ENCODE measurements at places on chromosomes 7 and 10. TPM values are rescaled to one million over a fixed set of nuclear protein-coding genes. Genes with fewer than 3 reads are reported as not detected.

GRCh38 chr7:101426303-101427011 lies 63.8 kb downstream of the COL26A1 start:
- no peaks in the 10 kb centered on the region for H3K4me1 ChIP-seq
- H3K4me3 ChIP-seq = no peak overlapping the region
- H3K27me3 ChIP-seq = no peaks in the 10 kb centered on the region

GRCh38 chr10:2982146-2982545 lies 85.2 kb upstream of the PFKP start:
- no peak overlapping the region for H3K27ac ChIP-seq
- H3K4me1 ChIP-seq = no peaks in the 10 kb centered on the region
- no peak overlapping the region for H3K4me3 ChIP-seq

PPP1R9A gene
- total RNA-seq = 30.6 TPM

DNA sequence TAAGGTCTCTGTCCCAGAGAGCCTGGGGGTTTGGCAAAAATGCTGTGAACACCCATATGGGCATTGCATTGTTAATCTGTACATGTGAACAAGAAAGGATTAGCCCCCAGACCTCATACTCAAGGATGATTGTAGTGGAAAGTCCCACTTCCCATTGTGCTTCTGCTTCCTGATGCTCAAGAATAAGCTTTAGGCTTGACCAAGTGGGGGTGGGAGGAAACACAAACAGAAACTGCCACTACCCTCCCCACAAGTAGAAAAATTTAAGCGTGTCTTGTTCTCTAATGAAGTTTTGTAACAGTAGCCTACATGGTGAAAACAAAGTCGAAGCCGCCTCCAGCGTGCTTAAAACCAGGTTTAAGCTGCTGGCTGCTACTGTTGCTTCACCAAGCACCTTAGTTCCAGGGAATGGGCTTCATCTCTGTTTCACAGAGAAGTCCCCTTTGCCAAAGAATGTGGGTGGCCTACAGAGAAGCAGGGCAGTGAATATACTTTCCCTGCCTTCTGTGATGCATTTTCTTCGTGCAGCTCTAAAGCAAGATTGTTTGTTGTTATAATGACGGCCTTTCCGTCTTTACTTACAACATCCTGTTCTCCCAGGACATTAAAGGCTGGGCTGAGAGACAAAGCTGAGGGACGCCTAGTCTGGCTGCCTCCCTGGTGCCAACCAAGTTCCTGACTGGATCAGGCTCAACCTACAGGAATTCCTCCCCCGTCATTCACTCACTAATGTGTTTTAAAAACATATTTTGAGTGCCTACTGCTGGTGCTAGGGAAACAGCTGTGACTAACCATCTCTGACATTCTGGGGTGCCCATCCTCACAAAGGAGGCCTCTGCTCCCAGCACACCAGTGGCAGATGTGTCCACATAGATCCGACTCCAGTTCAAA lies 32.1 kb upstream of the CCSER2 start:
- no peak overlapping the region for H3K4me3 ChIP-seq
- peak overlapping the region; percentile 55 for H3K27ac ChIP-seq
- no peak for DNase-seq
- H3K4me1 ChIP-seq = no peaks in the 10 kb centered on the region

PVRIG gene
- total RNA-seq = 1.4 TPM

GSTK1 gene
- total RNA-seq = 149 TPM

DNA sequence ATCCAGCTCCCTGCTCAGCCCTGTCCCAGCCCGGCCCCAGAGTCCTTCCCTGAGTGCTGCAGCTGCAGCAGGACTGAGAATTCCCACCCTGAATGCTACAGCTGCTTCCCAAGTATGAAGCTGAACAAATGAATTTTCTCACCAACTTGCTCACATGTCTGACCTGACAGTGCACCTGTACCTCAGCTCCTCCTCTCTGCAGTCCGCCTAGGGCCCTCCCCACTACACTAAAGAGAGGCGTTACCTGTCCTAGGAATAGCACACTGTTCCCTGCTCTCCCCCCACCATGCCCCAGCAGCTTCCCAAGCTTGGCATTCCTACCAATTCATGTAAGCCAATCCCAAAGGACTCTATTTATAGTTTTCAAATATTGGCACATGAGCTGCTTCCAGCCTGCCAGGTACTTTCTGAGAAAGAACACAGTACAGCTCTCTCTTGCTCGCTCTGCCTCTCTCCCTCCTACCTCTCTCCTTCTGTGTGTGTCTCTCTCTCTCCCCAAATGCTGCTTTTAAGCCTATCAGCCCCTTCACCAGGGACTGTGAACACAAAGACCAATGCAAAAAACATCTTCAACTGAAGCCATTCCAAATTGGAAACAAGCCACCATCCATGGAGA lies 400.1 kb downstream of the TNS3 start:
- no peaks in the 10 kb centered on the region for H3K4me1 ChIP-seq
- H3K27me3 ChIP-seq = no peaks in the 10 kb centered on the region
- no peaks in the 10 kb centered on the region for H3K36me3 ChIP-seq

DNA sequence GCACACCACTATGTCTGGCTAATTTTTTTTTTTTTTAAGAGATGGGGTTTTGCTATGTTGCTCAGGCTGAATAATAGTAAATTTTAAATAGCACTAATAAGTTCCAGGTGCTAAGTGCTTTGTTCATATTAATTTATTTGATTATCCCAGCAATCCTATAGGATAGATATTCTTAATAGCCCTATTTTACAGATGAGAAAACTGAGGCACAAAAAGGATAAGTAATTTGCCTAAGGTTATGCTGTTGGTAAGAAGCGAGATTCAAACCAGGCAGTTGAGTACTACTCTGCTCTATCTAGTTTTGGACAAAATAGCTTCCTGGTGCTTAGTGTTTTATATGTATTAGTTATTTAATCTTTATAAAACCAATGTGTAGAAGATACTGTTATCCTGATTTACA lies 72.5 kb upstream of the STRIP2 start:
- no peak for DNase-seq
- H3K4me1 ChIP-seq = no peaks in the 10 kb centered on the region
- no peaks in the 10 kb centered on the region for H3K27me3 ChIP-seq
- no peaks in the 10 kb centered on the region for H3K36me3 ChIP-seq

GRCh38 chr10:29034592-29034991 lies 254.3 kb upstream of the LYZL1 start:
- no peak overlapping the region for H3K27ac ChIP-seq
- no peaks in the 10 kb centered on the region for H3K27me3 ChIP-seq
- no peak for DNase-seq
- no peaks in the 10 kb centered on the region for H3K4me1 ChIP-seq
- no peaks in the 10 kb centered on the region for H3K36me3 ChIP-seq
- no peak overlapping the region for H3K4me3 ChIP-seq

PNLIPRP2 gene
- total RNA-seq = not detected

GRCh38 chr10:44947371-44948152 lies 12.0 kb upstream of the RASSF4 start:
- no peak overlapping the region for H3K27ac ChIP-seq
- no peaks in the 10 kb centered on the region for H3K27me3 ChIP-seq
- DNase-seq = no peak
- peaks cover 9% of the 10 kb centered on the region for H3K4me1 ChIP-seq
- no peaks in the 10 kb centered on the region for H3K36me3 ChIP-seq
- no peak overlapping the region for H3K4me3 ChIP-seq

DNA sequence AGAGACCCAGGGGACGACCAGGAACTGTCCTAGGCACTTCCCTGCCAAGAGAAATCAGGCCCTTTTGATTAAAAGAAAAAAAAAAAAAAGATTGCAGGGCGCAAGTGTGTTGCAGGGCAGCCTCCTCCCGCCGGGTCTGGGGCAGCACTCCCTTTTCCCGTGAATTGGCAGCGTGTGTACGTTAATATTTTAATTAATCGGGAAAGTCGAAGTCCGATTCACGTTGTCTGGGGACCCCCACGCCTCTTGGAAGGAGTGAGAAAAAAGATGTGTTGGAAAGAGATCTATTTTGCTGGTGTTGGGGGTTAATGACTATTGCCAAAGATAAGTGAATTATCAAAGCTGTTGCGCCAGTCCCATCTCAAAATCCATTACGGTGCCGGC lies 1.3 kb upstream of the EBF3 start:
- no peak overlapping the region for H3K27ac ChIP-seq
- no peaks in the 10 kb centered on the region for H3K36me3 ChIP-seq
- peaks cover 93% of the 10 kb centered on the region for H3K27me3 ChIP-seq
- no peak for DNase-seq

DNA sequence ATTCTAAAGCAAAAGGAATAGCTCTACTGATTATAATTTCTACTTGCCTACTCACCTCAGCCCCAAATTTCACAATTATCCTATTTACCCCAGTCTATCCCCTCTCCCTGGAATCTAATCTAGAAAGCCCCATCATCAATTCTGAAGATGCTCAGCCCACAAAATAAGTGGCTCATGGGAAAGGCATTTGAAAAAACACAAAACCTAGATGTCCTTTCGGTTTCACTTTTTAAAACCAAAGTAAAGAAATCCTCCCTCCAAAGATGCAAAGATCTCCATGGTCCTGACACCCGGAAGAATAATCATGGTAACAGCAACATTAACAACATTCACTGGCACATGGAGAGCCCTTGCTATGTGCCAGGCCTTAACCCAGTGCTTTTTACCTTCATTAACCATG lies 224.8 kb downstream of the FGFR2 start:
- H3K27me3 ChIP-seq = no peaks in the 10 kb centered on the region
- H3K4me3 ChIP-seq = no peak overlapping the region
- DNase-seq = no peak
- H3K36me3 ChIP-seq = no peaks in the 10 kb centered on the region
- H3K4me1 ChIP-seq = no peaks in the 10 kb centered on the region
- no peak overlapping the region for H3K27ac ChIP-seq

- no peak overlapping the region for H3K27ac ChIP-seq
- no peaks in the 10 kb centered on the region for H3K36me3 ChIP-seq
- H3K4me3 ChIP-seq = no peak overlapping the region
- no peaks in the 10 kb centered on the region for H3K4me1 ChIP-seq
- no peak for DNase-seq
- H3K27me3 ChIP-seq = no peaks in the 10 kb centered on the region
Measured at GRCh38 chr10:62413048-62413447, 38.9 kb downstream of the ZNF365 start.

GRCh38 chr7:41110186-41110585 lies 592.7 kb downstream of the INHBA start:
- DNase-seq = no peak
- no peak overlapping the region for H3K4me3 ChIP-seq
- H3K27me3 ChIP-seq = no peaks in the 10 kb centered on the region
- H3K36me3 ChIP-seq = no peaks in the 10 kb centered on the region
- H3K4me1 ChIP-seq = no peaks in the 10 kb centered on the region
- H3K27ac ChIP-seq = no peak overlapping the region

- no peak for DNase-seq
- no peaks in the 10 kb centered on the region for H3K27me3 ChIP-seq
- no peaks in the 10 kb centered on the region for H3K36me3 ChIP-seq
Measured at GRCh38 chr7:41825927-41826480, 123.1 kb upstream of the INHBA start.

DNA sequence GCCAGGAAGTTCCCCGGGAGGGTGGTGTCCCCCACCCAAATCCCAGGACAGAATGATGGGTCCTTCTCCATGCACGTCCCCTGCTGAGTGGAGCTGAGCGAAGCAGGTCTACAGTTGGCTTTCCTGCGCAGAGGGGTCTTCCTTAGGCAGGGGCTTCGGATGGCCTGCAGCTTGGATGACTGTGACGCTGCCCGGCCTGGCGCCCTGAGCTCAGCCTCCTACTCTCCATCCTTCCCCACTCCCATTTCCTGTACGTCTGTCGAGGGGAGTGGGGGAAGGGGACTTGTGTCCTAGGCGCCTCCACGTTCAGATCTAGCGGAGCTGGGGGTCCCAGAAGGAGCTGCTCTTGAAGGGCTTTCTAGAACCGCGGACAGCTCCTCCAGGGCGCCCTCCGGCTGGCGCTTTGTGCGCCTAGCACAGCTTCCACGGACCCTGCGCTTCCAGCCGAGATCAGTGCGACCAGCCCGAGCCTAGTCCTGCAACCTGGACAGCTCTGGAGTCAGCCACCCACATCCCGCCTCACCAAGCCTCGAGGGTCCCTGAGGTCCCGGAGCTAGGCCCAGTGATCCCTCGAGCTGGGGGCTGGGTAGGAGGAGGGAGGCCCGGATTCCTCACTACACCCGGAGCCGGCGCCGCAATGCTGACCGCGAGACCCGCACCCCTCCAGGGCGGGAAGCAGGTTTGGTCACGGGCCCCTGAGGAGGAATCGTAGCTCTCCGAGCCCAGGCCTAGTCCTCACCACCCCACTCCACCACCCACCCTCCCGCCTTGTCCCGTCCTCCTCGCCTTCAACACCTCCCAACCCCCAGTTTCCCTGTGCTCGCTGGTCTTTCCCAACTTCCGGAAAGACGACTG lies 1.9 kb downstream of the GRID1 start:
- H3K4me3 ChIP-seq = peak overlapping the region; percentile 39
- no peak overlapping the region for H3K27ac ChIP-seq
- peaks cover 19% of the 10 kb centered on the region for H3K4me1 ChIP-seq
- H3K36me3 ChIP-seq = no peaks in the 10 kb centered on the region
- H3K27me3 ChIP-seq = peaks cover 53% of the 10 kb centered on the region

DNA sequence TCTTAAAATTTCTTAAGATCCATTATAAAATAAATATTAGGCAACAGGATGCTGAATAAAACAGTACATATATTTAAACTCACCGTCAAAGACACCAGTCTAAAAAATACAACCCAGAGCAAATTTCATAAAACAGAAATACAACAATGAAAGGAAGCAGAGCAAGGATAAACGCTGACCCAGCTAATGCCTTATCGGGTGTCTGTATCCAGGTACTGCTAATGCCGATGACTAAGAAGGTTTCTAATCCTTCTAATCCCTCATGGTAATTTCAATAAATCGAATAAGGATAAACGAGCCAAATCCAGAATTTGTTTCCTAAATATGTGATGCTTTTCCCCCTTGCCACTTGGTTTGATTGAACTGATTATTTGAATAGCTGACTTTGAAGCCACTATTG lies 1.7 kb downstream of the HYCC1 start:
- DNase-seq = no peak
- H3K4me1 ChIP-seq = peaks cover 28% of the 10 kb centered on the region
- peak overlapping the region; percentile 89 for H3K4me3 ChIP-seq
- no peaks in the 10 kb centered on the region for H3K27me3 ChIP-seq
- H3K36me3 ChIP-seq = no peaks in the 10 kb centered on the region
- H3K27ac ChIP-seq = no peak overlapping the region

DNA sequence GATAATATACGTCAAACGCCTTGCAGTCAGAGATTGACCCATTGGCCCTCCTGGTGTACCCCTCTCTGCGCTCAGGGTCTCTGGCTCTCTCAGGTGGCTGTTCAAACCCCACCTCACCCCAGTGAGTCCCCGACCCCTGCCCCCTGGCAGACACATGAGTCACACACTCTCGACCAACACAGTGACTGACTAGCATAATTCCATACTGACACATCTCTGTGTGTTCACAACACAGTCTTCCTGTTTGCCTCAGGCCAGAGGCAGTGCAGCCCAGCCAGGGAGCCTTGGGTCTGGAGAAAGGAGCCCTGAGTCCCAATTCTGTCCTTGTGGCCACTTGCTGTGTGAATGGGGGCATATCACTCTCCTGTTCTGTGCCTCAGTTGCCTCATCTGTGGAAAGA lies 40.1 kb downstream of the PALD1 start:
- peaks cover 29% of the 10 kb centered on the region for H3K4me1 ChIP-seq
- H3K27me3 ChIP-seq = no peaks in the 10 kb centered on the region
- no peaks in the 10 kb centered on the region for H3K36me3 ChIP-seq
- H3K4me3 ChIP-seq = no peak overlapping the region
